M059J (cell line): ENCODE measurements at places on chromosomes 6 and 20.

DNA sequence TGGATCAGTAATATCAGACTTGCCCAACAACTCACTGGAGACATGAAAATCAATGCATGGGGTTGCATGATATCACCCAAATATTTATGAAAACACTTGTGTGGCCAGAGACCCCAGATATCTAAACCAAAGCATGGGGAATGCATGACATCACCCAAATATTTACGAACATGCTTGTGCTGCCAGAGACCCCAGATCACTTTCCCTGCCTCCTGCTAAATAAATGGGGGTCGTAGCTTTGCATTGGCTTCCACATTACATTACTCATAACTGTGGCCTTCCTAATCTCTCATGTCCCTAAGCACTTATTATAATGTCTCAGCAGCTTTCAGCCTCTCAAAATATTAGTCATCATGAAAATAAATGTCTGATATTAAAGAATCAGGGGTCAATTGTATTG is 838.0 kb upstream of the DEFB115 start:
- DNase-seq = no peak

DNA sequence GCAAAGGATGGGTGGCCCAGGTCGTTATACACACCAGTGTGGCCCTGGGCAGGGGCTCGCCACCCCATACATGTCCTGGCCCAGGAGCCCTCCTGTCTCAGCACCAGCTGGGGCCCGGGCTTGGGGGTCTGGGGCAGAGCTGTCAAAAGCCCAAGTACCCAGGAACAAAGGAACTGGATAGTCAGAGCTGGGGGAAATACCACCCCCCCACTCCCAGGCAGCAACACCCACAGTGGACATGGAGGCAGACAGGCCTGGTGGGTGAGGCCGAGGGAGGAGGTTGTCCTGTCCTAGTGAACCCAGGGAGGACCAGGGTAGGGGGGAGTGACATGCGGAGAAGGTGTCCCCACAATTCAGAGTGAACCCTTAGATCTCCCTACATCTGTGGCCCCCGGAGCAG is 406.5 kb downstream of the CDH4 start:
- no peak for DNase-seq

DNA sequence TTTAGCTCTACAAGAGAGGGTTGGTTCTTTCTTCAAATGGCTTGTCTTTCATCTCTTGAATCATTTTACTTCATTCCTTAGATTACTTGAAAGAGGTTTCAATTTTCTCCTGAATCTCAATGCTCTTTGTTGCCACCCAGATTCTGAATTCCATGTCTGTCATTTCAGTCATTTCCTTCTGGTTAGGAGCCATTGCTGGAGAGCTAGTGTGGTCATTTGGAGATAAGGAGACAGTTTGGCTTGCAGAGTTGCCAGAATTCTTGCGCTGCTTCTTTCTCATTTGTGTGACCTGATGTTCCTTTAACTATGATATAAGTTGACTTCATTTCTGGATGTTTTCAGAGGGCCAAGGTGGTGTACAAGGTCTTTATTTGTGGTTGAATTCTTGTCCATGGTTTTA is 157.8 kb downstream of the SLC22A3 start:
- peak; percentile 5 for DNase-seq

GRCh38 chr20:38386004-38386403 is 39.7 kb downstream of the LBP start:
- DNase-seq = no peak

DNA sequence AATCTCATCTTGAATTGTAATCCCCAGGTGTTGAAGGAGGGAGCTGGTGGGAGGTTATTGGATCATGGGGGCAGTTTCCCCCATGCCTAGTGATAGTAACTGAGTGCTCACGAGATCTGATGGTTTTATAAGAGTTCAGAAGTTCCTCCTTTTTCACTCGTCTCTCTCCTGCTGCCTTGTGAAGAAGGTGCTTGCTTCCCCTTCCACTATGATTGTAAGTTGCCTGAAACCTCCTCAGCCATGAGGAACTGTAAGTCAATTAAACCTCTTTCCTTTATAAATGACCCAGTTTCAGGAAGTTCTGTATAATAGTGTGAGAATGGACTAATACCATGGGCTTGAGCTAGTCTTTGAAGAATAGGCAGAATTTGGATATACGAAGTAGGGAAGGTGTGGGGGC is 113.9 kb downstream of the RIN2 start:
- no peak for DNase-seq

- DNase-seq = no peak
Observed at GRCh38 chr20:49661560-49662329, 51.9 kb downstream of the B4GALT5 start.

DNA sequence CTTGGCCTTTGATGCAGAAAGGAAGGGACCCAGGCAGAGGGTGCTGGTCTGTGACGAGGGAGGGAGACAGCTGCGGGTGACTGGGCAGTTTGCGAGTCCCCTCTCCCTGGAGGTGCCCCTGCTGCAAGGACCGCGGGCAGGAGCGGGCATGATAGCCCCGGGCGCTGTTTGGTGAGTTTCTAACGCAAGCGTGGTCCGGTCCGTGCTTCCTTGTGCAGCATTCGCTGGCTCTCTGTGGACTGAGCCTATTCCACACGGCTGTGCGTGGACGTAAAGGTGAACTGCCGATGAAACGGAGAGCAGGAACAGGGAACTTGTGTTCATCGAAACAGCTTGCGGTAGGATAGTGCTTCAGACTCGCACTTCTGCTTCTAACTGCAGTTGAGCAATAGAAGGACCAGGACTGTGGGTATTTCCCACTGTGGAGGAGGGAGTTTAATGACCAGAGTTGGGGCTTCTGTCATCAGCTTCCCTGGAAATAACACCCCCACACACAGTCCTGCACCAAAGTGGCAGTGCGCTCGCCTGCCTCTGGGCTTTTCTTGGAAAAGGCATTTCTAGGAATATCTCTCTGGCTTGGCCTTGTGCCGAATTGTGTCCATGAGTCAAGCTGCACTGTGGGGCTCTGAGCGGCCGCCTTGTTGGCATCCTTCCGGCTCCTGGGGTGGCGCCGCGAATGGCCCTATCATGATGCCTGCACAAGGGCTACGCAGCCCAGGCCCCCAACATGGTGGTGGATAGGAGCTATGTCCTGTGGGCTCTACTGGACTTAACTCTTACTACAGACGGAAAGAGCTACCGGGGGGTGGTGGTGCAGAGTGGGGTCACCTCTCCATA is 48.9 kb downstream of the DUSP22 start:
- no peak for DNase-seq

DNA sequence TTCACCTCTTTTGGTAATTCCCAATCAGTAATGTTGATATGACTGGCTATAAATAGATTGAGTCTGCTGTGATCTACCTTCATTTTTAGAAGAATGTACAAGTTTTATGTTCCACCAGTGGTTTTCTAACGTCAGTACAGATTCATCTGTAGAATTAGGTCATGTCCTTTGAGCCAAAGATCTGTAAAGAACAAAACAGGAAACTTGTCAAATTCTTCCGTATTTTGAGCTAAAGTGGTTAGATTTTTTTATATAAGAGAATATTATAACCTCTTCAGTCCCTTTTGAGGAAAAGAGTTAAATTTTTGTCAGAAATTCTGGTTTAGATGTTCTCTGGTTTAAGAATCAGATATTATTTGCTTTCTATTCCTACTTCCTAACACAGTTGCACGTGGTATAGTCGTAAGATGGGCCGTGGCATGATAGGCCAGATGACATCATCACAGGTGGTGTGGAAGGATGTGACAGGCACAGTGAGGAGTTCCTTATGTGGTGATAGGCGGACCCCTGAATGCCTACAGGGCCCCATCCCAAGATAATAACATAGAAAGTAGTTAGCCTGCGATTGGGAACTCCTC is 62.3 kb downstream of the SNX9 start:
- DNase-seq = no peak
